ENCODE measurements at places on chromosomes 11 and 22. TPM values are rescaled to one million over a fixed set of nuclear protein-coding genes. Genes with fewer than 3 reads are reported as not detected.

MRGPRX4 gene
- not detected for total RNA-seq

TRIM51 gene
- not detected for total RNA-seq

OR51B2 gene
- total RNA-seq: not detected

RCN1 gene
- total RNA-seq: 16.1 TPM

SEZ6L gene
- 0.41 TPM for total RNA-seq

APOA5 gene
- not detected for total RNA-seq

MIOX gene
- total RNA-seq: 3.9 TPM

CELSR1 gene
- 0.51 TPM for total RNA-seq

Data from Karpas-422 (cell line).